ENCODE measurements at places on chromosomes 7 and 10.

DNA sequence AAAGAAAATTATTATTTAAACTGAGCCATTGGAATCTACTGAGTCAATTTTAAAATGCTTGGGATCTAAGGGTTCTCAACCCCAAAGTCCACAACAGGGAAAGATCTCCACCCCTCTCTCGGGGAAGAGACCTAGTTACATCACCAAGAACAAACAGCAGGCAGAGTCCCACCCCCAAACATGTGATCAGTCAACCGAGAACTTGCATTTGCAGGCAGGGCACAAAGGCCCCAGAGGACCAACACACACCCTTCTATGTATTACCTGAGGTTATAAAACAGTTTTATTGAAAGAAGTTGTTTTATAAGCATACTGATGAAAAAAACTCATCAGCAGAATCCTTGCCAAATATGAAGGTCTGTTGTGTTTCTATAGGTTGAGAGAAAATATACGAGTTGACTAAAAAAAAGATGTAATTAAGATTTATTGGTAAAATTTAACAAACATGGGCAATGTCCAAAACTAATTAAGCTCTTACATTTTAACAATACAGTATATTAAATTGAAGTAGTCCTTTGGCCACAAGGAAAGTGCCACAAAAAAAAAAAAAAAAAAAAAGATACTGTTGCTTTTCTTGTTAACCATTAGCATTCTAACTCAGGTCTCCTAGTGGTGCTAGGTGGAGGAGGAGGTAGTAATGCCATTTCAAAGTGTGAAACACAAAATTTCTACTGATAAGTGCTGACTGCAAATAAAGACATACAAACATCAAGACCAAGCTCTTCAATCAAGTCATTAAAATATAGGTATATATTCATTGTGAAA, 975 bp upstream of the USP54 start:
- DNase-seq, result no peak

DNA sequence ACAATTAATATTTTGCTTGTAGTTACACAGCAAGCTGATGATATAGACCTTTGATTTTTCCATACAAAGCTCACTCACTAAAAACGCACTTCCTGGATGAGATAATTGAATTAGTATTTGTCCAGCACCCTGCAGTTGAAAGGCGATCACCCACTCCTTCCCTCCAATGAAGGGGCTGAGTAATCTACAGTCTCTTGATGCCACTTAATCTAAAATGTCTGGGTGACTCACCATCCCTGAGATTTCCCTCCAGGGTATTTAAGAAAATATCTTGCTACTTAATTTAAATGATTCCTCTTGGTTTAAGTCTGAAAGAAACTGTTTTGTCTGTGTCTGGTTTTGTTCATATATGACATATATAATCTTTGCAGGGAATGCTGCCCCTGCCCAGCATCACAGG, 515.3 kb downstream of the GRID1 start:
- DNase-seq, result no peak

DNA sequence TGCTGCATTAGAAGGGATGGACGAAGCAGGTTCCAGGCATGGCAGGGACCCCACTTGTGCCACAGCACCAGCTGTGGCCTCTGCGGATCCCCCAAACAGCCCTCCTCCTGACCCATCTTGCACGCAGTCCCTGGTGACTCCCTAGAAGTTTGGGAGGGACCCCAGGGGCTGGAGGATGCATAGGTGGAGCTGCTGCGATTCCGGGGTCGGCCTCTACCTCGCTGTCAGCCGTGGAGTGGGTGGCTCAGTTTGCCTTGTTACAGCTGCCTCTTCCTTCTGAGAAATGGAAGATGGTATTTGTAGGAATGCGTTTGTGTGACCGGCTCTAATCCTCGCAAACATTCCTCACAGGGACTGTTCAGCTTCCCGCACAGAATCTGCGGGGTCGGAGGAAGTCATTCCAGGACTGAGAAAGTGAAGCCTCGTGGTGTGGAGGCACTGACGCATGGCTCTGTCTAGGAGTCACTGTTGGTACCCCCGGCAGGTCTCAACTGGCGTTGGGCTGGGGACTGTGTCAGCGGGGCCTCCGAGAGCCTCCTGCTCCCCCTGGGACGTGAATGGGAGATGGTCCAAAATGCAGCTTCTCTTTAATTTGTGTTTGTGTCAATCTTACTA, 17.5 kb downstream of the PWWP2B start:
- DNase-seq, result no peak

GRCh38 chr7:47556511-47557180, 25.3 kb downstream of the TNS3 start:
- DNase-seq, result no peak

- DNase-seq, result no peak
Measured at GRCh38 chr10:122019414-122019975, 30.5 kb downstream of the TACC2 start.

DNA sequence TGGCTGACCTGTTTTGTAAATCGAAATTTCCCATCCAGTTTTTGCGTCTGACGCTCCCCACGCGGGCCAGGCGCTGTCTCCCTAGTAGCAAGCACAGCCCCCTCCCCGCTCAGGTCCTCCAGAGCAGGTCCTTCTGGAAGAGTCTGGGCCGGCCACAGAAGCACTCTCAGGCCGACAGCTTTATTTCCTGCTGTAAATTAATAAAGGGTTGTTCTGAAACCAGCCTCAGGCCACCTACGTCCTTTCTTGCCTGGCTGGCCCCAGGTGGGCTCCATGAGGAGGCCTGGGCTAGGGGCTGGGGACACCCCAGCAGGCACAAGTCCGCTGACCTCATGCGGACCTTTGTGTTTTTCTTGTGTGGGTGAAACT, 35.2 kb downstream of the CAMK2B start:
- DNase-seq, result no peak

All from COR-L47 (cell line).